Astrocyte of the hippocampus (primary cell): ENCODE measurements at places on chromosomes 6 and 20.
A peak's percentile ranks its signal among the peaks of the same experiment; 100 is the strongest.

DNA sequence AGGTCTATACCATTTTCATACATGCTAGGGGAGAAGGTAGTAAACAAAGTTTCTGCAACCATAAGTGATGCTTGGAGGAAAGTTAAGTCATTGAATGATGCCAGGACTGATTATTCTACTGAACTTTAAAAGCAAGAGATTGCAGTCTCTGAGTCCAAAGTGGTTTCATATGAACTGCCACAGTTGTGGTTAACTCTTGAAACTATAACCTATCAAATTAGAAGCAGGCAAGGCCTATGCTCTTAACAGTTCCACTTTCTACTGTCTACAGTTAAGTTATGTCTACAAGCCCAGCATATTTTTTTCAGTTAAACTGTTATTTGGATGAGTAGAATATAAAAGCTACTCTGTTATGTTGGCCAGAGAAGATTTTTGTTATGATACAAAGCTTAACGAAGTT is 326.5 kb upstream of the RUNX2 start:
- DNase-seq: no peak

DNA sequence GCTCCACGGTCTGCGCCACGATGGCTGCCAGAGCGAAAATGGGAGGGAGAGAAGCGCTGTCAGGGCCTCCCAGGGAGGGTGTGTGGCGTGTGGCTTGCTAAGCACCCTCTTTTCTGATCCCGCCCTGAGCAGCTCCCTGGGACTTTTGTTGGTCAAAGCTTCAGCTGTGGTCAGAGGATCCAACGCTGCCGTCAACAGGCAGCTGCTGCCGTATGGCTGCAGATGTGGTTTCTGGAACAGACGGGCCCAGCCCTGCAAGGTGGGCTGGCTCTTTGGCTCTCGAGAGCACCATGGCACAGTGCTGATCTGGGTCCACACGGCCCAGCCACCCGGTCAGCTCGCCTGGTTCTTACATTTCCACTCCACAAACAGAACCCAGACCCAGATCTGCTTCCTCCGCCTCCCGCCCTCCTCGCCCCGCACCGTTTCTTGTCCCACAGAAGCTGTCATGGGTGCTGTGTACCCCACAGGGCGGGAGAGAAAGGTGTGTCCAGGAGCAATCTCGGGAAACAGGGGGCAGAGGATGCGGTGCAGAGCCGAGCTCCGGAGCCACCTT is 86.0 kb upstream of the BHLHE23 start:
- DNase-seq: no peak

- no peak for DNase-seq
These were observed 112.2 kb upstream of the TNFAIP3 start for GRCh38 chr6:137754866-137755265.

- DNase-seq: no peak
These were observed 145.4 kb downstream of the DST start for GRCh38 chr6:56497240-56497639.

DNA sequence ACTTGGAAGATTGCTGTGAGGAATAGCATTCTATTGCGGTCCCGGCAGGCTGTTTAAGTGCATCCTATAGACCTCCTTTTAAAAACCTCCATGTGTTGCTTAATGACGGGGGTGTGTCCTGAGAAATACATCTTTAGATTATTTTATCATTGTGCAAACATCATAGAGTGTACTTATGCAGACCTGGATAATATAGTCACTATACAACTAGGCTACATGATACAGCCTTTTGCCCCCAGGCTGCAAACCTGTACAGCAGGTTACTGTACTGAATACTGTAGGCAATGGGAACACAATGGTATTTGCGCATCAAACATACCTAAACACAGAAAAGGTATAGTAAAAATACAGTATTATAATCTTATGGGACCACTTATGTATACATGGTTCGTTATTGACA is 175.6 kb downstream of the RNF144B start:
- DNase-seq: no peak

DNA sequence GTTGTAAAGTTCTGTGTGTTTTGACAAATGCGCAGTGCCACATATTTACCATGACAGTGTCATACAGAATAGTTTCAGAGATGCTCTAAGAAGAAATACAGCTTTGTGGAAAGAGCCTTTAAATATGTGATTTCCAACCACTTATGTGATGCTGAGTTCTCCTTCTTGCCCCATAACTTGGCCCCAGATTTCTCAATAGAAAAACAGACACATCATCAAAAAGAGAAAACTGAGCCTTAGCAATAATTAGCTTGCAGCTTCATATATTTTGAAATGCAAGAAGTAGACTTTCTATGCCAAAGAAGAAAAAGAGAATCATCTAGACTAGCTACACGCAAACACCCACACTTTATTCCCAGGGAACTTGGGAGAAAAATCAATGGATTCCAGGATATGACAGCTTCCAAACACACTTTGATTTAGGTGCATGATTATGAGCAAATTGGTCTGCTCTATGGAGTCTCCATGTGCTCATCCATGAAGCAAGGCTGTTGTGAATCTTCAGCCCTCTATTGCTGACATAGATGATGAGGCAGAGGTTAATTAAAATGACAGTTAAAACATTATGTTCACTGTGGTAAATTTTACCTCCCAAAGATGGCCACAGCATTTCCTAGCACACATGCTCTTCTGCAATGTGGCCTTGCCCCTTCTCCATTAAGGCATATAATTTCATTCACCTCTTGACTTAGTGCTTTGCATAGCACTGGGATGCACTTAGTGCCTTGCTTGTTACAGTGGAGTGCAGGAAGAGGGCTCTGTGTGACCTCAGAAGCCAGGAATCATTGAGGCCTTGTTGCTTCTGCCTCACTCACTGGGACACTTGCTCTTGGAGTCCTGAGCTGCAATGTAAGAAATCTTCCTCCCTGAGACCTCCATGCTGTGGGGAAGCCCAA is 174.6 kb downstream of the SYNDIG1 start:
- no peak for DNase-seq

DNA sequence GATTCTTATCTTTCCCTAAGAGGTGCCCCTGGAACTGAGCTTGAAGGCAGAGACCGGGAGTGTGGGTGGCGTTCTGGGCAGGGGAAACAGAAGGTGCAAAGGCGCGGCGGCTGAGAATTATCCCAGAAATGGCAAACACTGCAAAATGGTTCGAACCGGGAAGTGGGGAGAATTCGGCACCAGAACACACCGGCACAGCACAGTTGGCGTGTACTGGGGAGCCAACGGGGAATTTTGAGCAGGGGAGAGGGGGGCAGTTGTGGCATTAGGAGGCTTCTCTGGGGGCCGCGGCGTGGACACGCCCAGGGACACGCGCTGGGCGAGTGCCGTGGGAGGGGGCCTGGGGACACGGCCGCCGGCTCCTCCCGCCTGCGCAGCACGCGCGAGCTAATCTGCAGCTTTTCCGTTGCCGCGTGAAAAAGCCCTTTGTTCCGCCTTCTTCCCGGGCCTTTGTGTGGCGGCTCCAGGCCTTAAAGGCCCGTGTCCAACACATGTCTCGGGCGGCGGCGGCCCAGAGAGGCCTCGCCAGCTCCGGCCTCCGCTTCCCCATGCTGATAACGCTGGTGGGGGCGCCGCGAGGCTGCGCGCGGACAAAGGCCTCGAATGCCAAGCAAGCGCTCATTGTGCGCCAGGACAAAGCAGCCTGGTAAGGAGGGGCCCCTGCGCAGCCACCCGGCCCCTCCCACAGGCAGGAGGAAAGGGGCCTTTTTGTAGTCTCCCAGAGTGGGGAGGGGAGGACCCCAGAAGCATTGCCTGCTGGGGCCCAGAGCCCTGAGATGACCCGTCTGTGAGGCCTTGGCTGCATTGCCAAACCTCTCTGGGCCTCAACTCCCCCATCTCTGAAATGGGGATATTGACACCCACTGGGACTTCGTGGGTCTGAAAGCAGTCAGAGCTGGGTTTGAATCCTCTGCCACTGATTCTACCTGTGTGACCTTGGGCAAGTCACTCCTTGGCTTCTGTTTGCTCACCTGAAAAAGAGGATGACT is 82.8 kb downstream of the CD40 start:
- DNase-seq: peak; percentile 31

GRCh38 chr6:7978736-7979135 is 68.1 kb upstream of the TXNDC5 start:
- peak; percentile 92 for DNase-seq

GRCh38 chr6:149217466-149217888 is 100.0 kb upstream of the TAB2 start:
- no peak for DNase-seq

DNA sequence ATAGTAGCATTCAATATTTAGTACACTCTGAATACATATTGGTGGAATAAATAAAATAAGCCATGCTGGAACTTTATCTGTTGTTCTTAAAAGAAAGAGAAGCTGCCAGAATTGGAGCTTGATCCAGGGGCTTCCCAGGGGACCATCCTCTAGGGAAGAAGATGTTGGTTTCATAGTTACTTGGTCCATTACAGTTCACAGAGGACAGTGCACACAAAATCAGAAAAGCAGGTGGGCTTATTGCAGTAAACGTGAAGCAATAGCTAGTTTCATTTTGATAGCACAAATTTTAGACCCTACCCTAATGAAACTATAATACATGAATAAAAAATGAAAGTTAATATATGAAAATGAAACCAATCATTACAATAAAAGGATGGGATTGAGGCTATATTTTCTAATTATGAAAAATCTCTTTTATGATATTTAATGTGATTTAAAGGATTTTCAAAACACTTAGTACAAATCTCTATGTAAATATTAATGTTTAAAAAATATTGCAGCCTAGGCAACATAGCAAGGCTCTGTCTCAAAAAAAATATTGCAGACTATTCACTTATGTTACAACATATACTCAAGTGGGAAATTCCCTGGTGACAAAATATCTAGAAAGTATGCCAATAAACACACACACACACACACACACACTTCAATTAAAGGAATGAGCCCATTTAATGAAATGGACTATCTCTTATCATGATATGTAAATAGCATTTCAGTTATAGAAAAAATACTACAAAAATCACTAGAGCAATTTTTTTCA is 227.0 kb upstream of the MARCKS start:
- DNase-seq: no peak

- peak; percentile 9 for DNase-seq
These were observed 47.7 kb downstream of the CTNNBL1 start for GRCh38 chr20:37741570-37741969.

DNA sequence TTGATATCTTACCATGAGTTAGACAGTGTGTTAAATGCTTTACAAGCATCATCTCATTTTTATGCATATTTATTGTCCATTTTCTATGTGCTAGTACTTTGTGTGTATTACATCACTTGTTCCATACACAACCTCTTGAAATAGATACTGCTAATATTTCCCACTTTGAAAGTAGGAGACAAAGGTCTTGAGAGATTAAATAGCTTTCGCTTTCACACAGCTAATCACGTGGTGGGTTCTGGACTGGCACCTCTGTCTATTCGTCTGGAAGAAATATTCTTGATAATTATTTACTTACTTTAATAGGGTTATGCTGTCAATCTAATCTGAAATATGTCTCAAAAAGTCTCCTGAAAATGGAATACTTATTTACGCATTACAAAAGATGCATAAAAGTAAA is 30.2 kb downstream of the EPHA7 start:
- DNase-seq: no peak

DNA sequence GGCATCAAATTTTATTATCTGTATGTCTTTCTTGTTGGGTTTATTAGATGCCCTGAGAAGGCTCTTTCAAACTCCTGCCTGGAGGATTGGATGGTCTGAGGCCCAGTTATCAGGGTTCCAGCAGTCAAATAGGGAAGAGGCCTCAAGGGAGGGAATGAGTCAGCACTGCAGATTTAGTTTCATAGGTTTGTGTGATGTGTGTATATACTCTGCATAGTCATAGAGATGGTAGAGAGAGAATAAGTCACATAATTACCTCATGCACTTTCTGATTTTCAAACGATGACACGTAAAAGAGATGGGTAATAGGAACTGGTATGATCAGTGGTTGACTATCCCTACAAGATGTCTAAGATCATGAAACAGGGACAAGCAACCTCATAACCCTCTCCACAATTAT is 82.1 kb downstream of the ADAT2 start:
- DNase-seq: no peak

- DNase-seq: no peak
These were observed 23.6 kb downstream of the GSTA2 start for GRCh38 chr6:52739627-52740026.

DNA sequence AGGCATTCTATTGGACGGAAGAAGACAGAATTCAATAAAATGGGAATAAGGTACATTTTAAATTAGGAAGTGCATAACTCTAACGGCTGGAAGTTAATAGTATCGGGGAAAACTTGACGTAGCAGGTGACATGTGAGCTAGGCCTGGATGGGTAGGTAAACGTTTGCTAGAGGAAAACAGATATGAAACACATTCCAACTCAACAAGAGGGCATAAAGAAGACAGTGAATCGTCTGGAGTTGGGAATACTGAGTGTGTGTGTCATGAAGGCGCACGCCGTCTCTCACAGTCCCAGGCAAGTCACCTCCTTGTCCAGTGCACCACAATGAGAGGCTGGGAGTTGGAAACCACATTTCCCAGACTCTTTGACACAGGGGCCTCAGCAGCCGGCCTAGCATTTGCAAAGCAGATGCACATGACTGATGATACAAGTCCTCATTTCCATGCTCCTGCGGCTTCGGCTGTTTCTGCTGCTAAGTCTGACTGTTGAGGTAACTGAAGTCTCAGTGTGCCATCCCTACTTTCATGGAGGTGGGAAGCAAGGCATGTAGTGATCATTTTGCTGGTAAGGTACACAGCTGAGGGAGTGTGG is 16.5 kb upstream of the NHSL1 start:
- no peak for DNase-seq

DNA sequence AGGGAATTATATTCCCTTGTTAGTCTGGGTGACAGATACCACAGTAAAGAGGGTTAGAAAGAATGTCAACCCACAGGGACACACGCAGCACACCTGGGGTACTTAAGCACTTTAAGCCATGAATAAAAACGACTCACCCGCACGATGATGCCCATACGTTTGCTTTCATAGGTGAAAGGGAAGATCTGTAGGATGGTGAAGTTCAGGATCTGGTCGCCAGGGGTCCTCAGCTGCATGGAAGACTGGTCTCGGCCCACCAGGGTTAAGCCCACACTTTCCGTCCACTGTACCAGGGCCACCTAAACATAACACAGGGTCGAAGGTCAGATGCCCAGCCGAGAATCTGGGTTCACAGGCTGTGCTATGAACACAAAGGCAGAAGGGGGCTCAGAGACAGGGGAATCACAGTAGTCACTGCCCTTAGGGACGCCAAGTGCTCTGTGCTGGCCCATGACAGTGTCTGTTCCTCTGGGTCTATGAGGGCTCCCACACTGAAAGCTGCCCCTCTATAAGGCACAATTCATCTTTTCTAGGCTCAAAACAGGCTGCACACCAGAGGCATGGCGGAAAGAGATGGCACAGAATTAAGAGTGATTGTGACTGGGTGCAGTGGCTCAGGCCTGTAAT is 96.8 kb upstream of the NFATC2 start:
- peak; percentile 80 for DNase-seq

GRCh38 chr6:137657351-137657911 is 163.2 kb upstream of the OLIG3 start:
- DNase-seq: no peak

DNA sequence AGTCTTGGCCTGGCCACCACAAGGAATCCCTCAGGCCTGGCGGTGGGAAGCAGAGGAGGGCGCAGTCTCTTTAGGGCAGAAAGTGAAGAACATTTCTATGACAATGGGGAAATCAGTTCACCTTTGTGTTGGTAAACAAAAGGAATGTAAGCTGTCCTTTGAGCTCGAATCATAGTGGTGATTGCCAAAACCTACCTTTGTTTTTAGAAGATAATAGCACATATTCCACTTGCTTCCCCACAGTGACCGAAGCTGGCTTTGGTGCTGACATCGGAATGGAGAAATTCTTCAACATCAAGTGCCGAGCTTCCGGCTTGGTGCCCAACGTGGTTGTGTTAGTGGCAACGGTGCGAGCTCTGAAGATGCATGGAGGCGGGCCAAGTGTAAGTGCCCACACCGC is 144.1 kb downstream of the MTHFD1L start:
- no peak for DNase-seq

- DNase-seq: no peak
These were observed 27.4 kb downstream of the FERMT1 start for GRCh38 chr20:6095409-6095808.
